Glutamatergic neuron (in vitro differentiated cells): ENCODE measurements at places on chromosomes 13 and 19. TPM values are rescaled to one million over a fixed set of nuclear protein-coding genes. Genes with fewer than 3 reads are reported as not detected.

The FCGBP gene
- 0.49 TPM for total RNA-seq

The C2CD4C gene
- 9.6 TPM for total RNA-seq

DNA sequence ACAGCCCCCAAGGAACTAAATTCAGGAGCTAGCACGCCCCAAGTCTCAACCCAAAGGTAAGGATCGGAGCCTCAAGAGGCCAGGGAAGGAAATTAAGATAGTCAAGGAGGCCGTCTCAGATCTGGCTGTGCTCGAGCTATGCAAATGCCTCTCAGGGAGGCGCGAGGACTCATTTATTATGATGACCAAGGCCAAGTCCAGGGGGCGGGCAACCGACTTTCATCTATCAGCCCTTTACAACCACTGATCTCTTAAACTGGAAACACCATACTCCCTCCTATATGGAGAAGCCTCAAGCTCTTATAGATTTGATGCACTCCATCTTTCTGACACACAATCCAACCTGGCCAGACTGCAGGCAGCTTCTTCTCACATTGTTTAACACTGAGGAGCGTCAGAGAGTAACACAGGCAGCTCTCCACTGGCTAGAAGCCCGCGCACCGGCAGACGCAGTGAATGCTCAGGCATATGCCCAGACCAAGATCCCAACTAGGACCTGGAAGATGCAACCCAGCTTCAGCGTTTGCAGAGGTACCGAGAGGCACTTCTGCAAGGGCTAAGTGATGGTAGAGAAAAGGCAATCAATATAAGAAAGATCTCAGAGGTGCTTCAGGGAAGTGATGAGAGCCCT, 9.6 kb upstream of the SLC15A1 start:
- no peak for DNase-seq

DNA sequence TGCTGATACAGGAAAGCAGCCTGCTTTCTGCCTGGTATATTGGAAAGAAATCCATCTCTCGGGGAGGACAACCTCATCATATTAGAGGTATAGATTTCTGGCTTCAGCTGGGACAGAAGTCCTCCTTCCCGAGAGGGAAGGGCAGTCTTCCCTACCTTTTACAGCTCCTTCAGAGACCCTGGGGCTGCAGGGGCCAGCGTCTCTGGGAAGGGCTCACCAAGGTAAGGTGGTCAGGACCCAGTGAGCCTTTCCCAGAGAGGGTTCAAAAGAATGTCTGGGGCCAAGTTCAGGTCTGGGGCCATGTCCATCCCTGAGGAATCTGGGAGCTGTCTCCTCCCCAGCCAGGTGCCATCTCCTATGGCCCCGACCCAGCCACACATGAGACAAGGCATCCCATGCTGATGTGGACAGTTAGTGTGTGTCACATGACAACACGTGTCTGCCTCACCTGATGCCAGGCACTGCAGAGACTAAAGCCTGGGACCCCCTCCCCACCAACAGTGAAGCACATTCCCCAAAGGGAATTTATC, 136.4 kb downstream of the URI1 start:
- peak; percentile 1 for DNase-seq

DNA sequence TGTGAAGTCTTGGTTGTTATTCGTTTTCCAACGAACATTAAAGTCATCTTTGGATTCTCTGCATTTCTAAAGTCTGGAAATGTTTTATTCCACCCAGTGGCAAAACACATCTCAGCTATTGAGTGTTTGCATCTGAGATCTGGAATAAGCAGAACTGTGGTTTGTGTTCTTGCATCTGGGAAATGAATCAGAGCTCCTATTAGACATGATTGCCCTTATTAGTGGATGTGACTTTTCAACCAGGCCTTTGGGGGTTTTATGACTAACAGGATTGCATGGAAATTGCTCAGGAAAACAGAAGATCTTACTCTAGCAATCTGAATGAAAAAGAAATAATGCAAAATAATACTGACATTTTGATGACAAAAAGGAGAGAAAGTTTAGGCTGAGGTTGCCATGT, 488.8 kb downstream of the IRS2 start:
- no peak for DNase-seq

DNA sequence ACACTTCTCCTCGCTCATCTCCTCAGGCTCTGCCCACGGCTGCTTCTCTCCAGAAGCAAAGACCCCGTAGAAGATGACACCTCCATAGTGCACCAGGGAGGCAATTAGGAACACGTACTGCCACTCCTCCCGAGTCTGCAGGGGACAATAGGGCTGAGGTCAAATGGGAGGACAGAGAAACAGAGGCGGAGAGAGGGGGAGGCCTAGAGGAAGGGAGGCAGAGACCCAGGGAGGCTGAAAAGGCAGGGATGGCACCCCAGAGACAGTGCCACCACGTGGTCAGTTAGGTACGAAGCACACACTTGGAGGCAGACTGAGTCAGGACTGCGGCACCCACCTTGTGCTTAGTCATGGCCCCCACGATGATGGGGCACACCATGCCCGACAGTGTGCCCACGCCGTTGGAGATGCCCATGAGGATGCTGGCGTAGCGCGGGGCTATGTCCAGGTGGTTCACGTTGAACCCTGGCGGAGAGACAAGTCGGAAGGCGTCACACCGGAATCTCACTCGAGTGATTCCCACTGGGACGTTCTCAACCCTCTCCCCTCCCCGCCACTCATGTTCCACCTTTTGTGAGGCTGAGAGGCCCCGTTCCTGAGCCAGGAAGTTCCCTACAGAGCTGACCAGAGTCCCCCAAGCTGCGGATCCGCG, 5.6 kb downstream of the GFY start:
- DNase-seq: no peak

DNA sequence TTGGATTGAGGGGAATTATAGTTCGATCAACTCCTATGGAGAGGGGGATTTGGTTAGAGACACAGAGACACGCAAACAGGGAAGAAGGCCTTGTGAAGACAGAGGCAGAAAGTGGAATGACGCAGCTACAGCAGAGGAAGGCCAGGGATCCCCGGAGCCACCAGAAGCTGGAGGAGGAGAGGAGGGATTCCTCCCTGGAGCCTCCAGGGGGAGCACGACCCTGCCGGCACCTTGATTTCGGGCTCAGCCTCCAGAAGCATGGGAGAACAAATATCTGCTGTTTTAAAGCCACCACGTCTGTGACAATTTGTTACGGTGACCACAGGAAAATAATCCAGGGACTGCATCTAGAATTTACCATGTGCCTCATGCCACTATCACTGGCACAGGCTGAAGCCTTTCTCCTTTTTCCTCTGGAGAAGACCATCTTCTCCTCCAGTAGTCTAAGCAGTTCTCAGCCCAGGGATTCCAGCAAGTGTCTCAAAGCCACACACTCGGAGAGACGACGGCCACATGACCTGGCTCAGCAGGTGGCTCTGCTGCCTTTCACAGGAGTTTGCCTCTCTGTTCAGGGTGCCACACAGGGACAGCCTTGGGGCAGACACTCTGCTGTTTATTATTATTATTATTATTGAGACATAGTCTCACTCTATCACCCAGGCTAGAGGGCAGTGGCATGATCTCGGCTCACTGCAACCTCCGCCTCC, 39.9 kb upstream of the CCNE1 start:
- peak; percentile 78 for DNase-seq

DNA sequence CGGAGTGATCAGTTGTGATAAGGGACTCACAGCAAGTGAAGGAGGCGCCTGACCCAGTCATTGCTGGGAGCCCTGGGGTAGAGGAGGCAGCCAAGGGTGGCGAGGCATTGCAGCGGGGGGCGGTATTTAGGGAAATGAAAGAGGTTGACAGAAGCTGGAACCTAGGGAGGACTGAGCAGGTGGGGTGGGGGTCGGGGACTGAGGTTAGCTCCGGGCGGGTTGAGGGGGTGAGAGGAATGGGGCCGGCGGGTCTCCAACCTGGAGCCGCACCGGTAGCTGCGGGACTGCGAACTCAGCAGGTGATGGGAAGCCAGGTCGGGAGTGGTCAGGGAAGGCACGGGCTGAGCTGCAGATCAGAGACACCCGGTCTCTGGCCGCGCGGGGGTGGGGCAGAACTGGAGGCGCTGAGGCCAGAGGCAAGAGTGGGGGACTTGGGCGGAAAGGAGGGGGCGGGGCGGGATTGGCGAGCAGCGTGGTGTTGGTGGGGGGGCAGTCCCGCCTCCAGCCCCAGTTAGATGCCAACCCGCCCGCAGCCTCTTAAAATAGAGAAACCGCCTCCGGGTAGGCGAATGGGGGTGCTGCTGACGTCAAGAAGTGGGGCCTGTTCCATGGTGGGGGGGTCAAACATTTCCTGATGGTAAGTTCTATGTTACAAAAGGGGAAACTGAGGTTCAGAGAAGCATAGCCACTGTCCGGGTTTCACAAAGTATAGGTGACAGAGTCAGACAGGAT, 1.5 kb downstream of the MAST3 start:
- DNase-seq: no peak

DNA sequence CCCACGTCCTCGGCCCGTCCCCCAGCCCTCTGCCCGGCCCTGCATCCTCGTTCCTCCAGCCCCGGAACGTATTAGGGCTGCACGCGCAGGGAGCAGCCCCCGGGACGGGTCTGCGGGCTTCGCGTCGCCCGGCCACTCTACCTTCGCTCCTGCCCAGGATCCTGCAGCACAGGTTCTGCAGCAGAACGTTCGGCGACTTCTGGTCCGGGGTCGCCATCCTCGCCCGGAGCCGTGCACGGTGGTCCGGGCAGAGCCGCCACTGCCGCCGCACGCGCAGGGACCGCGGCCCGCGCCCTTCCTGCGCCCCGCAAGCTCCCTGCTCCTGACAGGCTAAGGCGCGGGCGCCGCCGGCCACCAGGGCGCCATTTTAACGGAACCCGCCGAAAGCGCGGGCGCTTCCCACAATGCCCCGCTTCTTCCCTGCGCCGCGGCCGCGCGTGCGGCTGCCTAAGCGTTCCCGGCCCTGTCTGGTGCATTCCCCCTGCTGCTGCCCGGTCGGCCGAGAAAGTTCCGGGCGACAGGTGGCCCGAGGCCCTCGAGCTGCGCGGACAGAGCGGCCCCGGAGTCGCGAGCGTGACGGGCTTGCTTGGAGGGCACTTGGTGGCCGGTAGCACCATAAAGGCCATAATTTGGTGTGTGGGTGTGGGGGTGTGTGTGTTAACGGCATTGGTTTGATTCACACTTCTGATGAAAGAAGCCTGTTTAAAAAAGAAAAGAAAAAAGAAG, at the start of gene TUBGCP3:
Gene TUBGCP3, minus strand, starts transcription at position 390 of the 726 bp plus-strand sequence. Its CDS starts 173 bp downstream, at position 217.
- peak; percentile 86 for DNase-seq
